ENCODE measurements at places on chromosomes 2 and 18. TPM values are rescaled to one million over a fixed set of nuclear protein-coding genes. Genes with fewer than 3 reads are reported as not detected.

GRCh38 chr18:55229682-55230081 is 270.4 kb upstream of the CCDC68 start:
- DNase-seq, result no peak
- H3K4me1 ChIP-seq, result no peaks in the 10 kb centered on the region
- no peak overlapping the region for H3K27ac ChIP-seq
- no peaks in the 10 kb centered on the region for H3K36me3 ChIP-seq
- no peaks in the 10 kb centered on the region for H3K27me3 ChIP-seq

- DNase-seq, result no peak
- no peaks in the 10 kb centered on the region for H3K36me3 ChIP-seq
- no peaks in the 10 kb centered on the region for H3K27me3 ChIP-seq
- H3K4me1 ChIP-seq, result peaks cover 9% of the 10 kb centered on the region
Observed at GRCh38 chr2:224009605-224010315, 29.3 kb downstream of the SERPINE2 start.

- H3K4me1 ChIP-seq, result no peaks in the 10 kb centered on the region
- H3K36me3 ChIP-seq, result no peaks in the 10 kb centered on the region
- H3K27me3 ChIP-seq, result no peaks in the 10 kb centered on the region
- no peak for DNase-seq
- H3K4me3 ChIP-seq, result no peak overlapping the region
- no peak overlapping the region for H3K27ac ChIP-seq
Observed at GRCh38 chr18:67776929-67777328, 260.4 kb upstream of the DSEL start.

GRCh38 chr2:119068154-119068725 is 90.3 kb downstream of the C1QL2 start:
- DNase-seq, result no peak
- no peaks in the 10 kb centered on the region for H3K27me3 ChIP-seq
- no peaks in the 10 kb centered on the region for H3K4me1 ChIP-seq
- H3K36me3 ChIP-seq, result no peaks in the 10 kb centered on the region
- H3K4me3 ChIP-seq, result no peak overlapping the region

DNA sequence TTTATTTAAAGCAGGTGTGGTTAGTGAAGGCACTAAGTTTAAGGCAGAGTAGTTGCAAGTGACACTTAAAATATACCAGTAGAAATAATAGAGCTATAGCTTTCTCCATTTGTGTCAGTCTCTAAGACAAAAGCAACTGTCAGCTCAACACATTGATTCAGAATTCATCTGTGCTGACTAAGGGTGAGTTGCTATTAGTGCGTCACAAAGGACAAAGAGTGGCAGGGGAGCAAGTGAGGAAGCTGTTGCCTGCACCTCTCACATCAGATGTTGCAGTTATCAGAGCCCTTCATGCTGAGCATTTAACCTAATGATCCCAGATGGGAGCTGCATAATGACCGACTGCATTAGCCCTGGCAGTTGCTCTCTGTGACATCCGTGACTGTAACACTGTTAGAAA is 138.6 kb downstream of the DTNA start:
- no peaks in the 10 kb centered on the region for H3K4me1 ChIP-seq
- H3K4me3 ChIP-seq, result no peak overlapping the region
- H3K27me3 ChIP-seq, result no peaks in the 10 kb centered on the region
- H3K36me3 ChIP-seq, result no peaks in the 10 kb centered on the region
- no peak for DNase-seq

DNA sequence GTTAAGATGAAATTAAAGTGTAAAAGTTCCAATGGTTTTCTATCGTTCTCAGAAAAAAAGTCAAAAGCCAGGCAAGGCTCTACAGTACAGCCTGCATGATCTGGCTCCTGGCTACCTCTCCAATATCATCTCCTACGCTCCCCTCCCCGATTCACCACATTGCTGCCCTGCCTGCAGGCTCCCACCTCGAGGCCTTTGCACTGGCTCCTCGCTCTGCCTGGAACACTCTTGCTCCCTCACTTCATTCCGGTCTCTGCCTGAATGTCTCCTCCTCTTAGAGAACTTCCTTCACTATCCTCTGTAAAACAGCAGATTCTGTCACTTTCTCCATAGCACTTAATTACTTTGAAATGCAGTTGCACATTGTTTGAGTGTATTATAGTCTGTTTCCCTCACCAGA is 72.5 kb downstream of the KLF7 start:
- no peak for DNase-seq
- no peak overlapping the region for H3K4me3 ChIP-seq
- no peaks in the 10 kb centered on the region for H3K4me1 ChIP-seq
- no peaks in the 10 kb centered on the region for H3K27me3 ChIP-seq

DNA sequence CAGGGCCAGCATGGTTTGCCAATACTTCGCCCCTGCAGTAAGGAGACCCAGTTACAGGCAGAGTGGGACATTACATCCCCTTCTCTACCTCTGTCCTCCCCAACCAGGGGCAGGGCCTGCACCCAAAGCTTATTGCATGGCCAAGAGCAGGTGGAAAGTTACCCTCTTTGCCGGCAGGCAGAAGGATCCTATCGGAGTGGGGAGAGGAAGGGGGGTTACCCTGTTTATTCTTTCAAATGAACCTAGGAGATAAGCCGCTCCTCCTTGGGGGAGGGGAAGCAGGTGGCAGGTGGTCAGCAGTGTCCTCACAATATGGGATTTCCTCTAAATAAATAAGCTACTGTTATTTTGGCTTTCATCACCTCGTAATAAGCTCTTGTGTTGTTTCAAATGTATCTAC is 53.9 kb downstream of the SPATS2L start:
- no peak overlapping the region for H3K27ac ChIP-seq
- no peaks in the 10 kb centered on the region for H3K27me3 ChIP-seq
- no peak for DNase-seq

DNA sequence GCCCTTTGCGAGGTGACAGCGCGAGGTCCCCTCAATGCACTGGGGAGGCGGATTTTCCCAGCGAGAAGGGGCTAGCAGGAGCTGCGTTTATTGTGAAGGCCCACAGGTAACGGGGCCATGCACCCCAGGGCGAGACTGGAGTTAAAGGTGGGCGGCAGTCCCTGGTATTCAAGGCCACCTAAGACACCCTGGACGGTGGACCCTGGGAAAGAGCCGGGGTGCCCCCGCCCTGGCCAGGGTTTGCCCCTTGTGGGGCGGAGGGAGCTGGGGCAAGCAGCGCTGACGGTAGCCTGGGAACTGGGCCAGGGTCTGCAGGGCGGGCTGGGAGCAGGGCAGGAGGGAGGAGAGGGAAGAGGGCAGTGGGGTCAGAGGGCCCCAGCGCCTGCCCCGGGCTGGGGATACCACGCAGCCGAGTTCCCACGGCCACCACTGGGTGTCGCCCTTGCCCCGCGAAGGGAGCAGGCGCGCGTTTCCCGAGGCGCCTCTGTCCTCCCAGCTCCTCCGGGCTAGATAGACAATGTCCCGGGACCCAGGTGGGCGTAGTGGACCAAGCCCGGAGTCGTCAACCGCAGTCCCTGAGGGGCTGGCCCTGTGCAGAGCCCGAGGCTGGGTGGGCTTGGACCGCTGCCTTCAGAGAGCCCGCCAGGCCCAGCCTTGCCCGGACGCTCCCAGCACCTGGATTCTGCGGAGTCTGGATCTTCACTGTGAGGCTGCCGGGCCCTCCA is 80.2 kb downstream of the SMAD4 start:
- peak; percentile 72 for DNase-seq
- no peaks in the 10 kb centered on the region for H3K36me3 ChIP-seq

GRCh38 chr2:82237994-82238662 is 1933.6 kb upstream of the LRRTM1 start:
- H3K4me3 ChIP-seq, result no peak overlapping the region
- H3K27ac ChIP-seq, result no peak overlapping the region
- H3K4me1 ChIP-seq, result no peaks in the 10 kb centered on the region
- DNase-seq, result no peak
- no peaks in the 10 kb centered on the region for H3K27me3 ChIP-seq

- no peaks in the 10 kb centered on the region for H3K27me3 ChIP-seq
Observed at GRCh38 chr2:219251656-219252055, 1.4 kb upstream of the TUBA4B start.

- H3K36me3 ChIP-seq, result no peaks in the 10 kb centered on the region
- H3K27ac ChIP-seq, result no peak overlapping the region
- no peaks in the 10 kb centered on the region for H3K27me3 ChIP-seq
- H3K4me3 ChIP-seq, result no peak overlapping the region
- DNase-seq, result no peak
Observed at GRCh38 chr2:182951948-182952663, 85.7 kb upstream of the FRZB start.

DNA sequence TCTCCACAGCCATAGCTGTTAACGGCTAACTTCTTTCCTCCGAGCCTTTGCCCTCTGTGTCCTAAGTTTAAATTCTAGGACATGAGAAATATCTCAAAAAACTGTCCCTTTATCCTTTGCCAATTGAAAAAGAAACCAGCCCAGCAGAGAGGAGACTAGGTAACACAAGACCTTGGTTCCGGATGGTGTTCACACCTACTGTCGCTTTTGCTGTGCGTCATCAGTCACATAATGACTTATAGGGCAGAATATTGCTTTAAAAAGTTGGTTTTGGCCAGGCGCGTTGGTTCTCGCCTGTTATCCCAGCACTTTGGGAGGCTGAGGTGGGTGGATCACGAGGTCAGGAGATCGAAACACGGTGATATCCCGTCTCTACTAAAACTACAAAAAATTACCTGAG is 66.2 kb downstream of the SP3 start:
- no peak overlapping the region for H3K27ac ChIP-seq
- no peaks in the 10 kb centered on the region for H3K36me3 ChIP-seq
- DNase-seq, result no peak
- no peaks in the 10 kb centered on the region for H3K27me3 ChIP-seq
- H3K4me1 ChIP-seq, result no peaks in the 10 kb centered on the region

DNA sequence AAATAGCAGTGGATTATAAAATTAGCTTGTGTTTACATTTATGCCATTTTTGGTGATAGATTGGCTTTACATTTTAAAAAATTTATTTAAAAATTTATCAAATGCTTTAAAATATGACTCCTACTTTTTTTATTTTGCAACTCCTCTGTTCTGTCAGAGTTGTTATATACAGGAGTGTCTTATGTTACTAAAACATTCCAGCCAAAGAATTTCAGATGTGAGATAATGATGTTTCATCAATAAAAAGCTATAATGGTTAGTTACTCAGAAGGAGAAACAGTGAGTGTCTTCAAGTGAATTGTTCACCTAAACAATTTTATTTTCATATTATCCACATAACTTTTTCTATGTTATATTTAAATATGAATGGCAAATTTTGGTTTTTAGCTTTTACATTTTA is 52.7 kb downstream of the GLS start:
- H3K27me3 ChIP-seq, result no peaks in the 10 kb centered on the region
- H3K4me3 ChIP-seq, result no peak overlapping the region
- no peaks in the 10 kb centered on the region for H3K4me1 ChIP-seq
- H3K27ac ChIP-seq, result no peak overlapping the region
- H3K36me3 ChIP-seq, result no peaks in the 10 kb centered on the region
- no peak for DNase-seq

- H3K36me3 ChIP-seq, result no peaks in the 10 kb centered on the region
- no peak overlapping the region for H3K27ac ChIP-seq
- no peak for DNase-seq
- H3K27me3 ChIP-seq, result no peaks in the 10 kb centered on the region
- no peaks in the 10 kb centered on the region for H3K4me1 ChIP-seq
Observed at GRCh38 chr2:17584689-17585088, 44.2 kb downstream of the VSNL1 start.

NDUFV2 gene
- total RNA-seq, result 175 TPM

TMEM200C gene
- total RNA-seq, result 0.53 TPM

SERPINB3 gene
- not detected for total RNA-seq

CNTNAP5 gene
- total RNA-seq, result not detected

MSGN1 gene
- total RNA-seq, result not detected

RETSAT gene
- total RNA-seq, result 190 TPM

MROH2A gene
- not detected for total RNA-seq

CD8A gene
- 1.2 TPM for total RNA-seq

INPP5D gene
- 6.5 TPM for total RNA-seq

PNPT1 gene
- total RNA-seq, result 11.5 TPM
